Progenitor cell of endocrine pancreas (in vitro differentiated cells): ENCODE measurements at places on chromosomes 6 and 20. TPM values are rescaled to one million over a fixed set of nuclear protein-coding genes. Genes with fewer than 3 reads are reported as not detected.

DNA sequence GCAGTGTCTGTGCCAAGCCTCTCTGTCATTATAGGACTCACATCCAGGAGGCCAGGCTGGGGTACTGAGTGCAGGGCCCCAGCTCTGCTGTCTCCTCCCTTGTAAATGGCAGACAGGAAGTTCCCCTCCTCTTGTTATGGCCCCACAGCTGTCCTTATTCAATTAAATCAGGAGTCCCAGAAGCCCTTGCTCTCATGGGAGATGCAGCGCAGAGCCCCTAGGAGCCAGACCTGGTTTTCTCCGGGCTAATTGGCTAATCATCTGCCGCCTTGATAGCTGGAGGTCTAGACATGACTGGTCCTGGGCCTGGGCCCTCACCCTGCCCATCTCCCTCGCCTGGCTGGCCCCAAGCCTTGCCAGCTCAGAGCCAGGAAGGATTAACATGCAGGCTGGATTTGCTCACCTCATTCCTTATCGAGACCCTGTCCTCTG is 172.0 kb downstream of the VEGFA start:
- no peak for DNase-seq

The CENPB gene
- total RNA-seq = 49.6 and 53.8 TPM in 2 replicates

- no peak for DNase-seq
Measured at GRCh38 chr20:11496380-11496779, 421.3 kb upstream of the BTBD3 start.

- DNase-seq = no peak
Measured at GRCh38 chr6:114465511-114465910, 122.7 kb upstream of the HS3ST5 start.

DNA sequence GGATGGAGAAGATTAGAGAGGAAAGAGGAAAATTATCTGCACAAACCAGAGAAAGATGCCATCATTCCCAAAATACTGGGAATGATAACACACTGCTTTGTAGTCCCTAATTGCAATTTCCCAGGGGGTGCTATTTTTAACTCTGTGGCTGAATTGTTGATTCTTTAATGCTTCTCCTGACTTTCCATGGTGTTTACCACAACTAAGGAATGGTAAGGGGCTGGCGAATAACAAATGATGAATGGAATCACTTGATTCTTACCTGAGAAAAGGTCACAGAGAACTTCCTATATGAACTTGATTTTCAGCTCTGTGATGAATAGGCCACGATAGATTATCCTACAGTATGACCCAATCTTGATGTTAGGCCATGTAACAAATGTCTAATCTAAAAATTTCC is 22.0 kb upstream of the IGF2R start:
- no peak for DNase-seq

- DNase-seq = no peak
Measured at GRCh38 chr6:167957626-167958025, 39.8 kb upstream of the KIF25 start.

DNA sequence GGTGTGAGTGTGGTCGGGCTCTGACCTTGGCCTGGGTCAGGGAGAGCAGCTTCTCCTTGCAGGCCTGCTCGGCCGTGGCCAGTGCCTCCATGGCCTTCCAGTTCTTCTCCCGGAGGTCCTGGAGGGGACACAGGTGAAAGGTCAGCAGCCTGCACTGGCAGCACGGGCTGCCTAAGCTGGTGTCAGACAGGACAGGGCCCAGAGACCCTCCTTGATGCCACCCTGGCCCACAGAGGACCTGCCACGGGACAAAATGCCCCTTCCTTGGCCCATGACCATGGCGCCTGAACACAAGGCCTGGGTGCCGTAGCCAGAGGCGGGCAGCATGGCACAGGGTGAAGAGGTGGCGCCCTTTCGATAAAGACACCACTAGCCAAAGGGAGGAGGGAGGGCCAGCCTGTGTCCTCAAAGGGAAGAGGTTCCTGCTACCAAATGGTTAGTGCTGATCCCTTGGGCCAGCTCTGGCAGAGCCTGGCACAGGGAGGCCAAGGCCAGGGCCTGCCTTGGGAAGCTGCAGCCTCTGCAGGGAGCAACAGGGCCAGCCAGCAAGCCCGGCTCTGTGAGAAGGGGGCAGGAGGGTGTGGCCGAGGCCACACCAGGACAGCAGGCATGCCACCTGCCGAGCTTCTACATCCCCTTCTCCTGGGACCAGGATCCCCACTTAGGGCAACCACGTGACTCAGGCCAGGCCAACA is 54.8 kb downstream of the DSTN start:
- DNase-seq = no peak

GRCh38 chr6:79468116-79468515 is 69.1 kb downstream of the LCA5 start:
- no peak for DNase-seq

The RFX6 gene
- 28.7 and 34.2 TPM in 2 replicates for total RNA-seq

The PKIG gene
- total RNA-seq = 34.4 and 36.5 TPM in 2 replicates

The OR2H2 gene
- not detected in 2 replicates for total RNA-seq

The LGSN gene
- total RNA-seq = 0.18 TPM in 1 of 2 replicates, not detected in the other

The ZBTB46 gene
- 31.2 and 32.2 TPM in 2 replicates for total RNA-seq

The GABBR1 gene
- total RNA-seq = 120 and 127 TPM in 2 replicates

DNA sequence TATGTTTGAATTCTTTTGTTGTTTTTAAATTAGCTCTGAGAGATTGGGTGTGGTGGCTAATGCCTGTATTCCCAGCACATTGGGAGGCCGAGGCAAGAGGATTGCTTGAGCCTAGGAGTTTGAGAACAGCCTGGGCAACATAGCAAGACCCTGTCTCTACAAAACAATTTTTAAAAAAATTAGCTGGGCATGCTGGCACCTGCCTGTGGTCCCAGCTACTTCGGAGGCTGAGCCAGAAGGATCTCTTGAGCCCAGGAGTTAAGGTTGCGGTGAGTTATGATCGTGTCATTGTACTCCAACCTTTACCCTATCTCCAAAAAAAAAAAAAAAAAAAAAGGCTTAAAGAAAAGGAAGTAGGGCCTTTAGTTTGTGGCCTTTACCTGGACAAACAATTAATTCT is 22.9 kb downstream of the DHX35 start:
- no peak for DNase-seq

- no peak for DNase-seq
Measured at GRCh38 chr6:17865798-17866725, 121.4 kb downstream of the KIF13A start.

GRCh38 chr20:62736407-62737071 is 27.9 kb downstream of the NTSR1 start:
- no peak for DNase-seq

The TFAP2C gene
- total RNA-seq = 0.50 and 0.80 TPM in 2 replicates

GRCh38 chr20:24798930-24799705 is 150.0 kb upstream of the CST7 start:
- DNase-seq = no peak

DNA sequence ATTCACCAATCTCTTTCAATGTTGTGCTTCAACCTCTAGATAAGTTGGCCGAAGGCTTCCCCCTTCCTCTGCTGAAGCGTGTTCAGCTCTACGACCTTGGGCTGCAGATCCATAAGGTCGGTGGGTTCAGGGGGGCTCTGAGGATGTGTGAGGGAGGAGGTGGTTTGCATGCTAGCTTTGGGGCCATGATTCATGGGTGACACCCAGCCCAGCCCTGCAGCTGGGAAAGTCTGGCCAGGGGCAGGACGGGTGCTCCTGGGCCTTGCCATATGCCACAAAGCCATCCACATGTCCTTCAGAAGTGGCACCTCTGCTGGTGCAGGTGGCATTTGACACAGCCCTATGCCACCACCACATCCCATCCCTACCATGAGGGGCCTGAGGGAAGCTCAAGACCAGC is 27.6 kb downstream of the LBP start:
- DNase-seq = no peak

DNA sequence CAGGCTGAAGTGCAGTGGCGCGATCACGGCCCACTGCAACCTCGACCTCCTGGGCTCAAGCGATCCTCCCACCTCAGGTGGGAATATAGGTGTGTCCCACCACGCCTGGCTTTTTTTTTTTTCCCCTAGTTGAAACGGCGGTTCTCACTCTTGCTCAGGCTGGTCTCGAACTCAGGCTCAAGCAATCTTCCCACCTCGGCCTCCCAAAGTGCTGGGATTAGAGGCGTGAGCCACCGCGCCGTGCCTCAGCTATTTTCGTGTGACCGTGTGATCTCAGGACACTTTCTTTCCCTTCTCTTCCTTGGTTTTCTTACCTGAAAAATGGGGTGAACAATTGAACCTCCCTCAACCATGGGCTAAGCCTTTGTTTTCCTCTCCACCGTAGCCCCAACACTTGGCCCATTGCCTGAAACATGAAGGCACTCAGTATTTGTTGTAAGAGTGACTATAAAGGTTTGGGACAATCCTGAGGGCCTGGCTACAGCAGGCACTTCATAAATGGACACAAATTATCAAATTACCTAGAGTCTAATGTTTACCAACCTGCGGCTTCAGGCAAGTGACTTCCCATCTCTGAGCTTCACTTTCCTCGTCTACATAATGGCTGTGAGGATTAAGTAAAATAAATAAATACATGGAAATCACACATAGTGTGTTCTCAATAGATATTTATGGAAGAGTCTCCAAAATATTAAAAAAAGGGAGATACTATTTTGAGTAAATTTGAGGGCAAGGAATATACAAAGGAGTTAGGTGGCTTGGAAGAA is 31.4 kb upstream of the ID1 start:
- DNase-seq = no peak

The CAGE1 gene
- not detected in 2 replicates for total RNA-seq

DNA sequence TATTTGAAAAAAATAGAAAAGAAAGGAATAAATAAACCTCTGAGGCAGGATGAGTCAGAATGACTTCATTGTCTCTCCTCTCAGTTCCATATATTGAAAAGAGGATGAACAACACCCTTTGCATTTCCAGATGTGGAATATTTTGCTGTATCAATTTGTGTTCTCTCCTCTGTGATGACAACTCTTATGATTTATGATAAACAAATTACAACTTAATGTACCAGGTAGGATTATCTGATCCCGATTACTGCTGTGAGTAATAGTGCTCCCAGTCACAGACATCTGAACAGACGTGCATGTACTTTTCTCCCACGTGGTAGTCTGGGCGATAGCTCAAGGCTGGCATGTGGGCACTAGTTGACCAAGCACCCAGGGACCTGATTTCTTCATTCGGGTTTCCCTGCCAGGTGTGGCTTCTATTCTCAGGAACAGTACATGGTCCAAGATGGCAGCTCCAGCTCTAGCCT is 142.1 kb upstream of the SULF2 start:
- no peak for DNase-seq

- DNase-seq = no peak
Measured at GRCh38 chr6:87738000-87738399, 36.0 kb upstream of the AKIRIN2 start.

The LHFPL5 gene
- not detected in 2 replicates for total RNA-seq

The RAMACL gene
- total RNA-seq = 1.7 and 2.7 TPM in 2 replicates

- DNase-seq = no peak
Measured at GRCh38 chr6:80197474-80197873, 91.0 kb downstream of the BCKDHB start.

The HFE gene
- total RNA-seq = 1.1 and 1.8 TPM in 2 replicates

- no peak for DNase-seq
Measured at GRCh38 chr20:64121586-64121985, 14.2 kb upstream of the NPBWR2 start.

The RSPH4A gene
- total RNA-seq = 5.4 and 6.3 TPM in 2 replicates

GRCh38 chr20:40945754-40946450 is 82.7 kb upstream of the TOP1 start:
- peak; percentile 31 for DNase-seq

DNA sequence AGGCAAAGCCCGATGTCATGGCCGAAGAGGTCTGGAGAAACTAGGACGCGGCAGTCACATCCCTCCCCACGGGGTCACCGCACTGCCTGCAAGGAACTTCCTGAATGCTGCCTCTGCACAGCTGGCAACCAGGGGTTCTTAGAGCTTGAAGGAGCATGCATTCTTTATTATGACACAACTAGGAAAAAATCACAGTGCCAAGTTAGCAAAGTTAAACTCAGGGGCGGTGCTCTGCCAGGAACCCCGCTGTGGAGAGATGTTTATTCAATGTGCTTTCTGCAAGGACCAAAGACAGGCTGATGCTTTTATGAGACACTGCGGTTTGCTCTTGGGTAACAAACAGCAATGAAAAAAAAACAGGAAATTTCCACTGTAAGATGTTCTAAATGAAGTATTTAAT is 287.3 kb upstream of the FOXQ1 start:
- DNase-seq = no peak

DNA sequence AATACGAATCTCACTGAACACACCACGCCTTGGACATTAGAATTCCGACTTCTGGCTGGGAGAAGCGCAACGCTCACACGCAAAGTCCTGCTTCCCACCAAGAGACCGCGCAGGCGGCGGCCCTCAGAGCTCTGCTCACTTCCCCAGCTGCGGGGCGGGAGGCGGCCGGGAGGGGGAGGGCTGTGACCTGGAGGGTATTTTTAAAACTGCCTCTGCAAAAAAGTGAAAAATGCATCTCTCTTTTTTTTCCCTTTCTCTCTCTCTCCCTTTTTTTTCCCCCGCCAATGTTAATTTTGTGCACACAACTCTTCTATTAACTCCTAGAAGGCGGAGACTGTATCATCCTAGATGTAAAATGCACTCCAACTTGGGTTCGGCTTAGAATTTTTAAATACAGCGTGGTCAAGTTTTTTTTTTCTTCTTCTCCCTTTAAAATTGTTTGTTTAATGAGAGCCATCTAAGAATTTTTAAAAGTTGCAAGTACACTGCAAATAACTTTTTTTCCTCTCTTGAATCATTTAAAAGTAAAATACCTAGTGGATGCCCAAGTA is 66.4 kb downstream of the STX11 start:
- no peak for DNase-seq

The ZNF831 gene
- total RNA-seq = not detected in 2 replicates

- DNase-seq = no peak
Measured at GRCh38 chr6:34543421-34543820, 12.7 kb downstream of the SPDEF start.

The SFT2D1 gene
- total RNA-seq = 25.4 and 29.8 TPM in 2 replicates

The TINAG gene
- total RNA-seq = not detected in 2 replicates

DNA sequence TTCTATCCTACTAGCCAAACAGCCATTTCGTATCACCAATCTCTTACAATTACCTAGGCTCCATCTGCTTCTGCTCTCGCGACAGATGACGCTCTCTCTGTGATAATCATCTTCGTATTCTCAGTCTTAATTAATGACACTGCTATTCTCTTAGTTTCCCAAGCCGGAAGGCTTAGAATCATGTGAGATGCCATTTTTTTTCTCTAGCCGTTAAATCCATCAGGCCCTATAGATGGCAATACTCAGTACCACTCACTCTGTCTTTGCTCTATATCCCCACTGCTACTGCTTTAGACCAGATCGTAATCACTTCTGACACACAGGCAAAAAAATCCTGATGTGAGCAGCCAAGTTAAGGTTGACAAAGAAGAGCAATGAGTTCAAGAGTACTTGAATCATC is 2.1 kb upstream of the THEMIS start:
- DNase-seq = no peak

- DNase-seq = no peak
Measured at GRCh38 chr6:110653381-110653780, 161.9 kb downstream of the CDK19 start.

DNA sequence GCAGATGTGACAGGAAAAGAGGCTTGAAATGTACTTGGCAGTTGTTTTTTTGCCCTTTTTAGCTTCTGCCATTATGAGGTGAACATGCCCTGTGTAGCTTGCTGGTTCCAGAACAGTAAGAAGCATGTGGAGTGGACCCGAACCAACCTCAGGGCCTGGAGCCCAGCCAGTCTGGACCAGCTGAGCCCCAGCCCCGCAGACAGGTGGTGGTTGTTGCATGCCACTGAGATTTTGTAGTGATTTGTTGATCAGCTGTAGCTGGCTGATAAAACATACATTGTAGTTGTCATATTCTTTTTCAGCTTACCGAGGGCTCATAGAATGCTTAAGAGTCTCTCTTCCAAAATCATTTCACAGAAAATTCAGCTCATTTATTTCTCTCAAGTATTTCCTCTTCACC is 182.2 kb downstream of the FARS2 start:
- no peak for DNase-seq

The DOK5 gene
- 0.24 and 0.33 TPM in 2 replicates for total RNA-seq

- no peak for DNase-seq
Measured at GRCh38 chr6:161417717-161418462, 144.0 kb upstream of the AGPAT4 start.
